Mesenteric fat pad (tissue), 1 donor: ENCODE measurements at places on chromosomes 12 and 14. TPM values are rescaled to one million over a fixed set of nuclear protein-coding genes. Genes with fewer than 3 reads are reported as not detected.

AMIGO2 gene
- total RNA-seq, result 16.4 TPM

TMEM233 gene
- total RNA-seq, result 1.3 TPM

EIF2S3B gene
- total RNA-seq, result 0.45 TPM

NYNRIN gene
- total RNA-seq, result 11.7 TPM

KRT7 gene
- 11.7 TPM for total RNA-seq

GRCh38 chr14:66117600-66117999, 368.6 kb upstream of the CCDC196 start:
- no peak for DNase-seq

DNA sequence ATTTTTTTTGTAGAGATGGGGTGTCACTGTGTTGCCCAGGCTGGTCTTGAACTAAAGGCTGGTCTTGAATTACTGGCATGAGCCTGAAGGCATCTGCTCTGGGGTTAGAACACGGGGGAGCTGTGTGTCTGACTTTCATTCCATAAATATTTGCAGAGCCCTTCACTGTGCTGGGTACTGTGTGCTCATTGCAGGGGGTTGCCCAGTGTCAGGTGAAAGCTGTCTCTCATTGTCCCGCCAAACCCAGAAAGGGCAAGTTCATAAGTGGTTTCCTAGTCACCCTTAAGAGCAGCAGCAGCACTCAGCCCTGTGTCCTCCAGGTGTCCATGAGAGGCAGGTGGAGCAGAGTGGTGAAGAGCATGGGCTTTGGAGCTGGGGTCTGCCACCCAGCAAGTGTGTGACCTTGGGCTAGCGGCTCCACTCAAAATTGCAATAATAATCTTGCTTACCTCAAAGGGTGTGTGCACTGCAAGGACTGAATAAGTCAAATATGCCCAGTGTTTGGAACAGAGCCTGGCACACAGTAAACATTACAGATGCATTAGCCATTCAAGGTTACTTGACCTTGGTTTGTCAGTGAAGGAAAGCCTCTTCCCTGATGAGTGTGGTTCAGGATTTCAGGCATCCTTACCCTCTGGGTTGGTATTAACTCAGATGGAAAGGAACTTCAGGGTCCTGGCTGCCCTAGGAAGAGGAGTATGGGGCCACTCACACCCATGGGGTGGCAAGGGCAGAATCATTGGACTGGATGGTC, 4.4 kb upstream of the SMIM41 start:
- no peak for DNase-seq

GRCh38 chr12:77239617-77240016, 174.2 kb upstream of the E2F7 start:
- no peak for DNase-seq

DNA sequence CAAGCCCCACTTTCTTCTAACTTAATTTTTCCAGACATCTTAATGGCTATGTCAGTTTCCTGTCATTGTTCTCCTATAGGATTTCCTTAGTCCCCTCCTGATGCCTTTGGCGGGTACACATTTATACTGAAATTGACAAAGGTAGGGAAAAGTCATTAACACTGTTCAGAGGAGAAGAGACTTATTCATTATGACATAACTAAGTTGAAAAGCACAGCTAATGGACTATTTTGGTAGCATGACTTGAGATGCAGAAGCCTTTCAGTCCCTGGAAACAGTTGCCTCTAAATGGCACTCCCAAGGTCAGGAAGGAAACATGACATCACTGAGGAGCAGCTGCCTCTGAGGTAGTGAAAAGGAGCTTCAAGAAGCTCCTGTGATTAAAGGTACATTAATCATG, 317.5 kb upstream of the KITLG start:
- DNase-seq, result no peak

DNA sequence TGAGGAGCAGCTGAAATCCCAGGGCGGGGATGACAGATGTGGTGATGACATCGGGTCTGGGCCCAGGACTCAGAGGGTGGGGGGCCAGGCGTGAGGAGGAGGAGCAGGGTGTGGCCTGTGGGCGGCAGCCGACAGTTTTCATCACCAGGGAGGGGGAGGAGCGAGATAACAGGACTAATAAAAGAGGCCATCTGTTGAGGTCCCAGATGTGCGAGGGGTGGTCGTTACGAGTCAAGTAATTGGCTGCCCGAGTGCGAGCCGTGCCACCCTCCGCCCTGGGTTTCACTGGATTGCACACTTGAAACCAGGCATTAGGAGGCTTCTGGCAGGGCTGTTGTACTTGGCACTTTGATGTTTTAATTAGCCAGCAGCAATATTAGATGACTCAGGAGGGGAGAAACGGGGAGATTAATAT, 67.2 kb downstream of the NOS1 start:
- peak; percentile 75 for DNase-seq

GRCh38 chr12:117189725-117190209, 503 bp downstream of the FBXO21 start:
- no peak for DNase-seq

GRCh38 chr14:65434216-65434850, 21.8 kb downstream of the FUT8 start:
- no peak for DNase-seq

DNA sequence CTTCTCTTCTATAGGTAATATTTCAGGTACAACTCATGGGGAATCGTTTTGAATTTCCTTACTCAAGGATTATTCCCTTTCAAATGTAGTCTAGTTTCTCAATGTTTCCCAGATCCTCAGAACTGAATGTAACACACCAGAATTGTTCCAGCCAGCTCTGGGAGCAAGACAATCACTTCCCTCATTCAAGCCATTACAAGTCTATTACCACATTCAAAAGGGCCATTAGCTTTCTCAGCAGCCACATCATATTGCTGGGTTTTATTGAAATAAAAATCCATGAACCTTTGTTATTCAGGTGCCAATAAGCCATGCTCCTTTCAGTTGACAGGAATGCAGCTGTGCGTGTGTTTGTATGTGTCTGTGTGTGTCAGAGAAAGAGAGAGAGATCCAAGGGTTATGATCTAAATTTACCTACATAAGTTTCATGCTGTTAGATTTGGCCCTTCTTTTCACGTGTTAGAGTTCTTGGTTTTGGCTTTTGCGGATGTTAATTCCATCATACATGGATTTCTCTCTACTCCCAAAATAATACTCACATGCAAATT, 357.7 kb downstream of the BCAT1 start:
- no peak for DNase-seq

DNA sequence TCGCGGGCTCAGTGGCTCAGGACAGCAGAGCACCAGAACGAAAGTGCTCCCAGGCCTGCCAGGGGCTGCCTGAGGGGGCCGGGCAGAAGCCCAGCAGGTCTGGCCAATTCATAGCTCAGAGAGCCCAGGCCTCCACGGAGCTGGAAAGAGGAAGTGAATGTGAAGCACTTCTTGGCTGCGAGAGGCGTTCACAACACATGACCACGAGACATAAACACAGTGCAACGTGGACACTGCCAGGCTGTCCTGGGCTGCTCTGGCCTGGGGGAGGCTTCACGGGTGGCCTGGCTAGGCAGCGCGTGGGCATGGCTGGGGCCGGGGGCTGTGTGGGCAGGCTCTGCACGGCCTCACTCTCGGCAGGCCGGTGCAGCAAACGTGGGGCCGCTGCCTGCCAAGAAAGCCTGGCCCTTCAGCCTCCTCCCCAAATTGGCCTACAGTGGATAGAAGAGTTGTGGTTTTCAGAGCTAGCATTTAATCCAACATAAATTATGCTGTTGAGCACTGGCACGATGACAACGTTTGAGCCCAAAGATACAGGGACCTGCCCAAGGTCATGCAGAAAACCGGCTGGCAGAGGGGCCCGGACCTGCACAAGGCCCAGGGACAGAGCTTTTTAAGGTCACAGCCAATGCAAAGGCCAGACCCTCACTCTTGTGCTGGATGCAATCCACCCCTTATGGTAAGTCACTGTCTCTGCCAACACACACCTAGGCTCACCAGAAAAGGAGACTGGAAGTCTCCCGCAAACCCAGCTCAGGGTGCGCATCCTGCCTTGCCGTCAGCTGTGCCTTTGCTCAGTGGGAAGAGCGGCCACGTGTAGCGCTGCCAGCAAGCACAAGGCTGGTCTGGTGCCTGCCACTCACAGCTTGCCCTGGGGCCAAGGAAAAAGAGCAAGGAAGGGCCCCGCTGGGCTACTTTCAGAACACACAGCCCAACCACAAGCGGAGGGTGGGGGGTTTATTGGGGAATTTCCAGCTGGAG, 8.6 kb downstream of the SLC25A29 start:
- DNase-seq, result no peak

DNA sequence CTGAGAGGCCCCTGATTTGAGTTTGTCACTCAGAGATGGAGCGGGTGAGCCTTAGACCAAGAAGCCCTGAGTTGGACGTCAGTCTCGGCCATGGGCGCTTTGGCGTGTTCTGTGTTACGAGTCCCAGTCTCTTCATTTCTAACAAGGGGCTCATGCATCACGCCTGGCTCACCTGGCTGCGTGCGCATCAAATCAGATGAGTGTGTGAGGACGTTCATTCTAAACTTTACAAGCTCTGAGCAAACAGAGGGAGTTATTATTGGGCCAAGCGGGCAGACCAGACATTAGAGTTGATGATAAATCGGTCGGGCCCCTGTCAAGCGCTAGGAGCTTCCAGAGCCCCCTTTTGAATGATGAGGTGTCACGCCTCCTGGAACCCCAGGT, 117.2 kb downstream of the CALM1 start:
- DNase-seq, result no peak

- DNase-seq, result no peak
Measured at GRCh38 chr14:36844443-36845195, 183.0 kb downstream of the PAX9 start.

GRCh38 chr14:89748004-89748403, 206.5 kb downstream of the EFCAB11 start:
- no peak for DNase-seq

GRCh38 chr14:30994681-30995620, 30.5 kb upstream of the AP4S1 start:
- no peak for DNase-seq

DNA sequence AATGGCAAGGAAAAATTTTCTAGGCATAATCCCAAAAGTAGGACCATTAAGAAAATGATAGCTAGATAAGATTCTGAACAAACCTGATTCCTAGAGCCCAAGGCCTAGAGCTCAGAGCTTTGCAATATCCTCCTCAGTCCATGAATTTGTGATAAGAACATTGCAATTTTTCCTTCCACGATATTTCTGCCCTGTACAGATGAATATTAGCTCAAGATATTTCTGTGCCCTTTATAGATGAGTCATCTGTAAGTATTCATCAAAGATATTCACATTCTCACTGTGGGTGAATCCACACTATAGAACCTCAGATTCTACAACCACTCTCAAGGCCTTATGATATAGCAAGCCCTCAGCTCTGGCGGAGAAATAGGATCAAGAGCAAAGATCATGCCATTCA, 37.5 kb downstream of the EAPP start:
- DNase-seq, result no peak

GRCh38 chr12:94114166-94114565, 34.2 kb upstream of the PLXNC1 start:
- no peak for DNase-seq

GRCh38 chr14:87679866-87680265, 313.1 kb downstream of the GALC start:
- no peak for DNase-seq

DNA sequence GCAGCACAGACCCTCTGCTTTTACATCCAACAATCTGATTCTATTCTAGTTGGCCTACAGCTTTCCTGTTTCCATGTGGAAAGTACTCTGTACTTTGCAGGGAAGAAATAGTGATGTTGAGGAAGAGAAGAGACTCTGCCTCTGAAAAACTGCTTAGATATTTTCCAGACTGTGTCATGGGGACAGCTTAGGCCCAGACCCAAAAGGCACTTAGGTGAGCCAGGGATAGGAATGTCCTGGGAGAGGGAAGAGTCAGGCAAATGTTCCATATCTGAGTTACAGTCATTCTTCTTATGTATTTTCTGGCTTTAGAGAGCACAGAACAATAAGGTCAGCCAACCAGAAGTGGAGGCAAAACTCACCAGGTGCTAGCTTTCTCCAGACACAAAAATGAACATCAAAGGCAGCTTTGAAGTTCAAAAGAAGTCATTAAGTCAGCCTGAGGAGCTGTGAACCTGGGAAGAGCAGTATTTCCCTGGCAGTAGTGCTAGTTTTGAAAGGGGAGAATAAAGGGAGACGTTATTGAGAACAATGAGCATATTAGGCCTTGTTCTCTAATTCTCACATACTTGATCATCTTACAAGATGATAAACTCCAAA, 199.7 kb upstream of the LMNTD1 start:
- no peak for DNase-seq

DNA sequence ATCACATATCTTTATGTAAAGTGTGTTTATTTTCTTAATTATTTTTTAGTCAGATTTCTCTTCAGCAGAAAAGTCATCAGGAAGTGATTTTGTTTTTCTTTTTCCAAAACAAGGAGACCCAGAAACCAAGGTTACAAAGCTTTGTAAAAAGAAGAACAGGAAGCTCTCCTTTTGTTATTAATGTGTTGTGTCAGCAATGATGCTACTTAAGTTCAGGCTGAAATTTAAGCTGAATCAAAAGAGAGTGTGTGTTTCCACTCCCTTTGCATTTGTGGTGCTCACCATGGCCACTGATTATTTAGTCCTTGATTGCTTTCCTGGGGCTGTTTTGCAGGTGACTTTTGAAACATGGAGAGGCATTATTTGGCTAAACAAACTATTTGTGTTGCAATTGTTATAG, 155.3 kb upstream of the ATP2B1 start:
- no peak for DNase-seq

- no peak for DNase-seq
Measured at GRCh38 chr14:51014086-51014485, 69.8 kb upstream of the PYGL start.

- no peak for DNase-seq
Measured at GRCh38 chr14:52235866-52236510, 31.5 kb upstream of the PTGDR start.

DNA sequence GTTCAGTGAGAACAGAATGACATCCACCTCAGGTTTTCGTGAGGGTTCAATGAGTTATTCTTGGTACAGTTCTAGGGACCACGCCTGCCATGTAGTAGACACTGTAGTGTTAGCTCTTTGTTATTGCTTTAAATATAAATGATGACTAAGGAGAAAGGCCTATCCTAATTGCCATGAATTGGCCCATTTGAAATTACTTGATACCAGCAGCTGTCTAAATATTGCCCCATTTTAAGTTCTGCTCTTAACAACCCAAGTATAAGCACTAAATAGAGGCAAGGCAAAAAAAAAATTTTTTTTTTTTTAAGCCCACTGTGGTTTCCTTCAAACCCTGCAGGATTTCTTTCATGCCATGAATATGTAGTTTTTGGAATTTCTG, 84.5 kb downstream of the BORCS5 start:
- no peak for DNase-seq
